Mucosa of gallbladder (tissue), 1 donor: ENCODE measurements at places on chromosomes 7 and 10. TPM values are rescaled to one million over a fixed set of nuclear protein-coding genes. Genes with fewer than 3 reads are reported as not detected.

DHTKD1 gene
- total RNA-seq: 22.3 TPM

GRCh38 chr10:44435196-44435595, 50.3 kb upstream of the CXCL12 start:
- no peak for DNase-seq

DNA sequence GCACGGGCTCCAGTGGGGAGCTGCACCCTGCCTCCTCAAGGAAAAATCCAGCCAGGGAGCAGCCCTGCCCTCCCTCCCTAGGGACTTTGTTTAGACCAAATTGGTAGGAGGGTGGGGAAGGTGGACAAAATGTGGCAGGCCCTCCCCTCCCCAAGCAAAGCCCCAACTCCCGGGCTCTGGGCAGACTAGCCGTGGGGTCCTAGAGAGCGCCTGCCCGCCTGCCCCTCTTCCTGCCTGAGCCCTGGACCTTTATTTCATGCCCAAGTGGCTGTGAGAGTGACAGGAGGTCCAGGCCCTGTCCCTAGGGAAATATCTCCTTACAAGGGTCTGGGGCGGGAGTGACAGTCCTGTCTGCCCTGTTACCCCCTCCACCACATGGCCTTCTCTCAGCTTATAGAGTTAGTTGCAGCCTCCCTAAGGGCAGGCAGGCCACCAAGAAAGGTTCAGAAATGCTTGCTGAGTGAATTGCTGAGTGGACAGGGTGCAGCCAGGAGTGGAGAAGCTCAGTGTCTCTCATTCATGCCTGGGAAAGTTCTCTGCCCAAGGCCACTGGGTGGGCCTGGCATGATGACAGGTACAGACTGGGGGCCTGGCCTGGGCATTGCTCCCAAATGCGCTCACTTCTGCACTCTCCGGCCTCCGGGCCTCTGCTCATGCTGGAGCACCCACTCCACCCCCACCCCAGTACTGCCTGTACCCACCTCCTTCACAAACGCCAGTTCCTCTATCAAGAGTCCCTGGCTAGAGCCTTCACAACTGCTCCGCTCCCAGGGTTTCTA, 25.2 kb downstream of the DNAJB12 start:
- no peak for DNase-seq

DNA sequence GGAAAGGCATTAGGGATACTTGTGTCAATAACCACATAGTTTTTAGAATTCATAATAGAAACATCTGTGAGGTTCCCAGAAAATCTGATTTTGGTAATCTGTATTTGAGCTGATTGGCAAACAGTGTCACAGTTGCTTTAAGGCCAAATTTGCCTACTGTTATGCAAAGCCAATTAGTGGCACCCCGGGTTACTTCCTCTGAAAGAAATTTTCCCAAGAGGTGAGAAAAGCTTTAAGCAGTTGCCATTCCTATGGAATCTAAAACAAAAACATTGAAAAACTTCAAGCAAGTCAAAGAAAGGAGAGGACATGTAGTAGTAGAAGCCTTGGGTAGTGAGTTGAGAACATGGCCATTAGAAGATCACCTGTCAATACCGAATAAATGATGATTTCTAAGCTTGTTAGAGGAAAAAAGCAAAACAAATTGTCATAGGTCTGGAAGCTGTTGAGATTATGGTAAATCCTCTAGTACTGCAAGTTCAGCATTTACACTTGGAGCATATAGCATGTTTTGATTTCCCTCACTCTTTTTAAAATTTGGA, 176.8 kb downstream of the TWIST1 start:
- DNase-seq: no peak

DNA sequence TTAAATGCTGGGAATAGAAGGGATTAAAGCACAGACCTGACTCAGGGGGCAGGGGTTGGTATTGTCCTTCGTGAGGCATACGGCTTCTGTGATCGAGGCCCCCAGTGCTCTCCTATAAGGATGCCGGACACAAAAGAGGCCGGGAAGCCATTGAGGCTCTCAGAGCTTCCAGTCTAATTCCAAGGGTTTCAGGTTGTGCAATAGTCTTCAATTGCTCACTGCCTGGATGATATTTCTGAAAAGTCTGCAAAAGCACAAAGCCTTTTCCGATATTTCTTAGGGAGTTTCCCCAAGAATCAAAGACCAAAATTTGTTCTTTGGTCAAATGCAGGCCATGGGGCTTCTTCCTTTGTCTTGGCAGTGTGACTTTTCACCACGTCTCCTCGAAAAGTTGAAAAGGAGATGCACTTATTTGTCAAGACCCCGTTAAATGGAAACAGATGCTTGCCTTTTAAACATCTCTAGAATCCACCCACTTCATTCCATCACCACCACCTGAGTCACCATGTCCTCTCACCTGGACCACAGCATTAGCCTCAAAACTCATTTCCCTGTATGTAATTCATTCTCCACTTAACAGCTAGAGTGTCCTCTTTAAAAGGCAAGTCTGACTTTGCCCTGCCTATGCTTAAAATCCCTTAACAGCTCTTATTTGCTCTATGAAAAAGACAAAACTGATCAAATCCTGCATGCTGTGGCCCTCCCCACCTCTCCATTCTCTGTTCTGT, 134.8 kb upstream of the NAMPT start:
- no peak for DNase-seq

- no peak for DNase-seq
Observed at GRCh38 chr7:29861884-29862283, 55.6 kb downstream of the WIPF3 start.

NANOS1 gene
- 0.60 TPM for total RNA-seq

DNA sequence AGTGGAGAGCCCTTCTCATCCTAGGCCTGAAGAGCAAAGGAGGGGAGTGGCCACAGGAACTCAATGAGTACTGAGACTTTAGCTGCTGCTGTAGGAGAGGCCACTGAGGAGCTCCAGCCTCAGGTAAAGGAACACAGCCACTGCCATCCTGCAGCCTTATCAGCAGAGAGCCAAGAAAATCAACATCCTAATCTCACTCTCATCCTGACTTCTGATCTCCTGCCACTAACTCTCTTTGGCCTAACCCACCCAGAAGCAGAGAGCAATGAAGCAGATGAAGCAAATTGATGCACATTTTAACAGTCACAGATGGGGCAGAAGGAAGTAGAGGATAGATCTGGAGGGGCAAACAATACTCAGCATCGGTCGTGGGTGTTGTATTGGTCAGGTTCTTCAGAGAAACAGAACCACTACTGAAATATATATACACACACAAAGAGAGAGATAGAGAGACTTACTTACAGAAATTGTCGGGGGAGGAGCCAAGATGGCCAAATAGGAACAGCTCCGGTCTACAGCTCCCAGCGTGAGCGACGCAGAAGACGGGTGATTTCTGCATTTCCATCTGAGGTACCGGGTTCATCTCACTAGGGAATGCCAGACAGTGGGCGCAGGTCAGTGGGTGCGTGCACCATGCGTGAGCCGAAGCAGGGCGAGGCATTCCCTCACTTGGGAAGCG, 297.6 kb downstream of the MTERF1 start:
- no peak for DNase-seq

GRCh38 chr10:71703577-71703976, 16.0 kb downstream of the C10orf105 start:
- DNase-seq: no peak
